NCI-H187 treated with DMSO at 0.1 percent for 48 hours (cell line): ENCODE measurements at places on chromosomes 12 and 14.

- DNase-seq = no peak
These were observed 1.6 kb upstream of the ASB2 start for GRCh38 chr14:93977790-93978581.

GRCh38 chr14:75069811-75070145, 337 bp downstream of the ZC2HC1C start:
- peak; percentile 54 for DNase-seq

- DNase-seq = no peak
These were observed 139.2 kb downstream of the SLC2A13 start for GRCh38 chr12:39966721-39967120.

DNA sequence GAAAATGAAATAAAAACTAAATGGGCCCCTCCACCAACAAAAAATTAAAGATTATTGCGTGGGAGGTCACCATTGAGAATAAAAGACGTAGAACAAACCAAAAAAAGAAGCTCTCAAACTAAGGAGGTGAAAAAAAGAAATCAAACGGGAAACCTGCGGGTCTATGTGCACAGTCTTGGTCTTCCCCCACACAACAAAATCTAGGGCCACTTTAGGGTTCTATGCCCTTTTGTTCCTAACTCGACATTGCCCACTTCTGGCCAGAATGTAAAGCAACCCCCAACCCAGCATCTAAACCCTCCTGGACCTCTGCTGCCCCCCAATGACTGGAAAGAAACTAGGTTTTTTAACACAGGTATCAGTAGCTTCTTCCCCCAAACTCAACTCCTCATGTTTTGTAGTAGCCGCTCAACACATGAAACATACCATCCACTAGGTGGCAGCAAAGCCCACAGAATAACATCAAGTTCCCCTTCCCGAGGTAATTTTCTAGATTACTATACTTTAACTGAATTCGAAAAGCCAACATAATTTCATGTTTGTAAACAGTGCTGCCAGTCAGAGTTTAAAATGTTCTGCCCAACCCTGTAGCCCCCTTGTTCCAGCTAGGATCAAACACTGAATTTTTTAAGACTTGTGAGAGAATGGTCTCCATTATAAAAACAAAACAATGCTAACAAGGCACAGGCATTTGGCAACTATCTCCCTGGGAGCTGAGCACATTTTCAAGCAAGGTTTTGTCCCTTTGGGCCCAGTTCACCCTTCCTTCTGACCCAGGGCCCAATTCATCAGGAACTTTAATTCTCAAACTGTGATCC, 18.7 kb downstream of the DAD1 start:
- DNase-seq = peak; percentile 6

GRCh38 chr12:101773650-101774162, 34.4 kb upstream of the SYCP3 start:
- DNase-seq = peak; percentile 27

GRCh38 chr12:31737763-31738162, 8.9 kb upstream of the AMN1 start:
- DNase-seq = no peak

DNA sequence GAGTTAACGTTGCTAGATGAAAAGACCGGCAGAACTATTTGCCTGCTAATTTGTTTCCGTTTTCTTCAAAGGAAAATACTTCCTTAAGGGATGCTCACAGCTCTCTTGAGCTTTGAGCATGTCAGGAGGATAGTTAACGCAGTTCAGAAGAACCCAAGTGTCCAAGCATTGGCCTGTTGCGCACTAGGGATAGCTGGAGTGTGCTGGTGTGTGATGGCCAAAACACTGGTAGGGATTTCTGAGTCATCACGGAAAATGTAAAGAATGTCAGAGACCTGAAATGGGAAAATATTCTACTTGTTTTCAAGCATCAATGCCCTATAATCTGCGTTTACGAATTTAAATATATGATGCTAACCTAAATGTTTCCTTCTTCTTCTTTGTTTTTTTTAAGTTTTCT, 97.8 kb downstream of the VRK1 start:
- DNase-seq = no peak

GRCh38 chr12:106957583-106957982, 1.9 kb downstream of the TMEM263 start:
- no peak for DNase-seq

DNA sequence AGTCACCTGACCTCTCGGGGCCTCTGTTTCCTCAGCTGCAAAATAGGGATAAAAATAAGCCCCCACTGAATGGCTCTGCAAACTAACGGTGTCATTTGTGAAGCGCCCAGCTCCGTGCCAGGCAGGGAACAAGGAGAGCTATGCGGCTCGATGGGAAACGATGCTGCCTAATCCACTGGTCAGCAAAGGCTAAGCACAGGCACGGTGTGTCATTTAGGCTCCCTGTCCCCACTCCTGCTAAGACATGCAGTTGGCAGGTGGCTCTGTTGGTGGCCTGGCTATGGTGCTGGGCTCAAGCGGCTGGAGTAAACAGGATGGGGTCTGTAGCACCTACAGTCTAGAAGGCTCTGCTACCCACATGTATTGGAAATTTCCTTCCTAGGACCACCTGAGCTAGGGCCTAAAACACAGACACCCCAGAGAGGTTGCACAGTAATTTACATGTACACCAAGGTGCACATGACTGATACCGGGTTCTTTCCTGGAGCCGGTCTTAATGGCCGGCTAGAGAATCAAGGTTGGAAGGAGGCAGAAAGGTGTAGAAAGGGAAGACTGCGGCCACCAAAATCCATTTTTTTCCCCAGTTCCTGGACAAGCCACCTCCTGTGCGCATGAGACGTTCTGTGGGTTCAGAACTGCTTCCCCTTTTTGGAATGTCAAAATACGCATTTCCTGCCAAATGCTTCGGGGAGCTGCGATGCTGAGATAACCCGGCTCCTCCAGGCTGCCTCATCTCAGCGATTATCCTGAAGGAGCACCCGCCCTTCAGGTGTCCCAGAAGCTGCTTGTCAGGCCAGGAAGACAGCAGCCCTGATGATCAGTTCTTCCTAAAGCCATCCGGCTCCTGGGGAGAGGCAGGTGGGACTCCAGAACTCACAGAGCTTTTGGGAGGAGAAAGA, 1.0 kb downstream of the CACNA2D4 start:
- DNase-seq = no peak

GRCh38 chr14:21068521-21069387, 1.4 kb upstream of the ARHGEF40 start:
- DNase-seq = no peak

DNA sequence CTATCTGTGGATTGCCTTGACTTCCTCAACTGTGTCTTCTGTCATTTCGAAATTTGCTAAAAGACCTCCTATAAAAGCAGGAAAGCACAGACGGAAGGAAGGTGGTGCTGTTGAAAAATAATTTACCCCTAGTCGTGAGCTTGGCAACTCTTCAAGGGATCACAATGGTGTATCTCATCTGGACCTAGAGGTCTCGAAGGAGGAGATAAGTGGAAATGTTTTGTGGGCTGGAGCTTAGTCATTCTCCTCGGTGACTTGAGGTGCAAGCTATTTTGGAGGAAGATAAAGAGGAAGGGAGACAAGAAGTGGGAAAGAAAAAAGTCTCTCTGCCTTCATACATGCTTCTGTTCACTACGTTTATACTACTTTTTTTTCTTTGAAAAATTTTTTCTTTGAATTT, 89.9 kb downstream of the FLRT2 start:
- DNase-seq = no peak

DNA sequence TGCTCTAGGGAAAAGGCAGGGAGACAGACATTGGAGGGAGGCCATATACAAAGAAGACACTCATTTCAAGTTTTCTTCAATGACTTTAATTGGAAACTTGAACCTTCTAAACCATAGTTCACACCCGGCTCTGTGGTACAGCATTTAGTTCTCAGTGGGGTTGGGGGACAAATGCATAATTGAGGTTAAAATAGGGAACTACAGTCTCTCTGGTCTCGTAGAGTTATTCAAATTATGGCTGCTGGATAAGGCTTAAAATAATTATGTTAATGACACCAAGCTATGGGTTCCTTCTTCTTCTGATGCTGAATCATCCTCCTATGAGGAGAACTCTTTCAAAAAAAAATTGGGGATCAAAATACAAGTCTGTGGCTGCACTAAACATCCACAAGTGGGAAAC, 3.8 kb upstream of the RPAP3 start:
- no peak for DNase-seq

DNA sequence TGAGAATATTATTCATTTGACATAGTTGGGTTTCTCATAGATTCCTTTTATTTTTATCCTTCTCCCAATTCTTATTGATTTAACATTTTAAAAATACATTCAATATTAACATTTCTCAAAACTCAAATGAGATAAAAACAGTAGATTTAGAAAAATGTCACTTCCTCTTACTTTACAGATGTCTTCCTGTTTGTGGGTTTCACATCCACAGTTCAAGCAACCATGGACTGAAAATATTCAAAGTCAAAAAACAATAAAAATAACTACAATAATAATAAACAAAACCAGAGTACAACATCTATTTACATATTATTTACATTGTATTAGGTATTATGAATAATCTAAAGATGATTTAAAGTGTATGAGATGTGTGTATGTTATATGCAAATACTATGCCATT, 111.3 kb upstream of the SLC16A7 start:
- no peak for DNase-seq
